ENCODE measurements at places on chromosomes 16 and 17. TPM values are rescaled to one million over a fixed set of nuclear protein-coding genes. Genes with fewer than 3 reads are reported as not detected.
A peak's percentile ranks its signal among the peaks of the same experiment; 100 is the strongest.

- DNase-seq, result no peak
- H3K27me3 ChIP-seq, result no peaks in the 10 kb centered on the region
- no peak overlapping the region for H3K4me3 ChIP-seq
- H3K4me1 ChIP-seq, result no peaks in the 10 kb centered on the region
These were observed 85.0 kb downstream of the GRIN2A start for GRCh38 chr16:10097271-10097670.

- H3K27ac ChIP-seq, result no peak overlapping the region
- H3K27me3 ChIP-seq, result no peaks in the 10 kb centered on the region
- H3K4me1 ChIP-seq, result no peaks in the 10 kb centered on the region
- DNase-seq, result no peak
- H3K4me3 ChIP-seq, result no peak overlapping the region
- H3K36me3 ChIP-seq, result no peaks in the 10 kb centered on the region
These were observed 98.6 kb downstream of the USP22 start for GRCh38 chr17:20944014-20944865.

DNA sequence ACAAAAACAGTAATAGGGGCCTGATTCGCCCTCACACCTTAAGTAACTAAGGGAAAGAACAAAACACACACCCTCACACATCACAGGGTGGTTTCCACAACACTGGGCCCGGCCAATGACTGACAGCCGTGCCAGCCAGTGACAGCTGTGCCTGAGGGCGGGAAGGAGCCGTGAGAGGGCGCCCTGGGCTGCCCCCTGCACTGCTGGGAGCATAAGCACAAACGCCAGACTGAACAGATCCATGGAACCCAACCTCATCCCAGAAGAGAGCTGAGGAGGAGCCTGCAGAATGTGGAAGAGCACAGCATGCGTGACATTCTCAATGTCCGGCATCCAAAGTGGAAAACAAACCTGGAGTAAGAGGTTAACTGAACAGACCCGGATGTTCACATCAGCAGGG, 16.0 kb downstream of the CSNK1D start:
- H3K27ac ChIP-seq, result peak overlapping the region; percentile 21
- no peak overlapping the region for H3K4me3 ChIP-seq
- H3K36me3 ChIP-seq, result peaks cover 74% of the 10 kb centered on the region
- H3K4me1 ChIP-seq, result peaks cover 10% of the 10 kb centered on the region

DNA sequence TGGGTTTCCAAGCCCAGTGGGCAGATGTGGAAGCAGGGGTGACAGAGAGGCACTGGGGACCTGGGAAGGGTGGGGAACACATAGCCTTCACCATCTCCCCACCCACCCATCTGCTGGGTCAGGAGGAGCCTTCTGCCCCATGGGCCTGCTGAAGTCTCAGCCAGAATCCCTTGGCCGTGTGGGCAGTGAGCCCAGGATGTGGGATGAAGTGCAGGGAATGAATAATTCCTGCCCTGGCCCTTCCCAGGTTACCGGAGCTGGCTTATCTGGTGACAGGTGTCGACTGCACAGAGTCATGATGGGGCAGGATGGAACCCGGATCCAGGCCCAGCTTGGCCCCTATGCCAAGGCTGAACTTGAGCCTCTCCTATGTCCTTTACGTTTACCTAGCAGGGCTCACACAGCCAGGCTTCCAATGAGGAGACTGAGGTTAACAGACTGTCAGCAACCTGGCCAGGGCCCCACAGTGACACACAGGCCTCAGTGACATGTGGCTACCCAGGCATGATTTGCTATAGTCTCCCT, 17.5 kb downstream of the ATP2A3 start:
- no peaks in the 10 kb centered on the region for H3K27me3 ChIP-seq
- peaks cover 77% of the 10 kb centered on the region for H3K36me3 ChIP-seq
- H3K4me3 ChIP-seq, result no peak overlapping the region
- H3K27ac ChIP-seq, result no peak overlapping the region
- no peaks in the 10 kb centered on the region for H3K4me1 ChIP-seq

DNA sequence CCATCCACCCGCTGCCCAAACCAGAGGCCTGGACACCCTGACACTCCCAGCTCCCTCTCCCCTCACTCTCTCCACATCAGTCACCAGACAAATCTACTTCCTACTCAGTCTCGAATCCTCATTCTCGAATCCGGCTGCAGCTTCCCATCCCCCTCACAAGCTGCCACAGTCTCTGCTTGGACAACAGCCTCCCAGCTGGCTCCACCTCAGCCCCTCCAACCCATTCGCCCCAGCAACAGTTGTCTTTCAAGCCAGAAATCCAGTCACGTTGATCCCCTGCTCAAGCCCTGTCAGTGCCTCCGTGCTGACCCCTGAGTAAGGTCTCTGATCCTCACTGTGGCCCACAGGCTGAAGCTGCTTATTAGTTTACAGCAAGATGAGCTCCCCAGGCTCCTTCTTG, 44.2 kb upstream of the MTSS2 start:
- DNase-seq, result no peak
- no peak overlapping the region for H3K27ac ChIP-seq
- H3K4me3 ChIP-seq, result no peak overlapping the region
- peaks cover 27% of the 10 kb centered on the region for H3K36me3 ChIP-seq
- H3K27me3 ChIP-seq, result no peaks in the 10 kb centered on the region
- H3K4me1 ChIP-seq, result no peaks in the 10 kb centered on the region

KCNJ18 gene
- not detected for polyA plus RNA-seq

KRTAP9-6 gene
- polyA plus RNA-seq, result not detected

KRTAP4-1 gene
- polyA plus RNA-seq, result not detected

NTN1 gene
- not detected for polyA plus RNA-seq

GRCh38 chr17:73379826-73380225, 68.0 kb upstream of the CDC42EP4 start:
- DNase-seq, result no peak
- H3K36me3 ChIP-seq, result no peaks in the 10 kb centered on the region
- no peaks in the 10 kb centered on the region for H3K27me3 ChIP-seq
- no peaks in the 10 kb centered on the region for H3K4me1 ChIP-seq

CDH15 gene
- not detected for polyA plus RNA-seq

DNA sequence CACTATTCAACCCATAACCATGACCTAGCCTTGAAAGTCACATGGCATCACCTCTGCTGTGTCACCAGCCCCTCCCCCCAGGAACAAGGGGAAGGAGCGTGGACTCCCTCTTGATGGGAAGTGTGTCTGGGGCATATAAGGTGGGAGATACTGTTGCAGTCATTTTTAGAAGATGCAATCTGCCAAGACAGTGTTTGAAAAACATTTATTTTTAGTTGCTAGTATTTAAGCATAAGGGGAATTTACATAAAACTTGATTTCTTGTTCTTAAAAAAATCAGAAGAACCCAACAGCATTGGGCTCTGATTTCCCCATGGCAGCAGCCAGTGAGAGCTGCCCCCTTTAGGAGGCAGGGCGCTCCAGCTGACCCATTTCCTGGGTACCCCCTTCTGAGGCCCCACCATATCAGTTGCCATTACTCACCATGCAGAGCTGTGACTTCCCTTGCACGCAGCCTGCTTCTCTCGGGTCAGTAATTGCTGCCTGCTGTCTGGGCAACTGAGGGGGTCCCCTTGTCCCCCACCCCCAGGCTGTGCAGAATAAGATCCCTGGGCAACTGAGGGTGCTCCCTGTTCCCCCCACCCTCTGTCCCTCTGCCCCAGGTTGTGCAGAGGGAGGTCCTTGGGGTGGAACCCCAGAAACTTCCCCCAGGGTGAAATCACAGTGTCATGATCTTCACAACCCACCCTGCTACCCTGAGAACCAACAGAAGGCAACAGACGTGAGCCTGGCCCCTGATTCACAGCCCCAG, 11.8 kb upstream of the CDC42EP4 start:
- no peak overlapping the region for H3K27ac ChIP-seq
- no peak overlapping the region for H3K4me3 ChIP-seq
- no peaks in the 10 kb centered on the region for H3K36me3 ChIP-seq
- no peak for DNase-seq
- no peaks in the 10 kb centered on the region for H3K4me1 ChIP-seq

DNA sequence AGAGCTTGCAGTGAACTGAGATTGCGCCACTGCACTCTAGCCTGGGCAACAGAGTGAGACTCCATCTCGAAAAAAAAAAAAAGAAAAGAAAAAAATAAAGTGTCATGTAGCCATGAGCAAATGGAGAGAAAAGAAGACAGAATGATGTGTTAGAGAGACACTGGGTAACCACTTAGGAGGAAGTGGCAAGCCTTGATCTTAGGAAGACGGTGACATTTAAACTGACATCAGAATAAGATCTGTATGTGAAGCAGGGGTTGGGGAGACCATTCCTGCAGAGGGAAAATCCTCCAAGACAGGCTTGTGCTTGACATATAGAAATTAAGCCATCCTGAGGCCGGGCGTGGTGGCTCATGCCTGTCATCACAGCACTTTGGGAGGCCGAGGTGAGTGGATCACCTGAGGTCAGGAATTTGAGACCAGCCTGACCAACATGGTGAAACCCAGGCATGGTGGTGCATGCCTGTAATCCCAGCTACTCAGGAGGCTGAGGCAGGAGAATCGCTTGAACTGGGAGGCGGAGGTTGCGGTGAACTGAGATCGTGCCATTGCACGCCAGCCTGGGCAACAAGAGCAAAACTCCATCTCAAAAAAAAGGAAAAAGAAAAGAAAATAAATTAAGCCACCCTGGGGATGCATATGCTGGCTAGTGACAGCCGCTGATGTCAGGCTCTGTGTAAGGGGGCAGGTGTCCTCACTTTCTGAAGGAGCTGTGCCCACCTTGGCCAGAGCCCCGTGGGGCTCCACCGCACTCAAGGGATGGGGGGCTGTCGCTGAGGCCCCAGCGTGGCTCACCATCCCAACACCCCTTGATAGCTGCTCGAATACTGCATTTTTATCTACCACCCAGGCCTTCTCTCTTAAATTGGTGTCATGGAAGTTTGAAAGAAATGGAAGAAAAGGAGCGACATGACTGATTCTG, 13.1 kb upstream of the CYB5B start:
- H3K36me3 ChIP-seq, result no peaks in the 10 kb centered on the region
- no peak overlapping the region for H3K27ac ChIP-seq
- no peaks in the 10 kb centered on the region for H3K4me1 ChIP-seq
- no peak for DNase-seq

DNA sequence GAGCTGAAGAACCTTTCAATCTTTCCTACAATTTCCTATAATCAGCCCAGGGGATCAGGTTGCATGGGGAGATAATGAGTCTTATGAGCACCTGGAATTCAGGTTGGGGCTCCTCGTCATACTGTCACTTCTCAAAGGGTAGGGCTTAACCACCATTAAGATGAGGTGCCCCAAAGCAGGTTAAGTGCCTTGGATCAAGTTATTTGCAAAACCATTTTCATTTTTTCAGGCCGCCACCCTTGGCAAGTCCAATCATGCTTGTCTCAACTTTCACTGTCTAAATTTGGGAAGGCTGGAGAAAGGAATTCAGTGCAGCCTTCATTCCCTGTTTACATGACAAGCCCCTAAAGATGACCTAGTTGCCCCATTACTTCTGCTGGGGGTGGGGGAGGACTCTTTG, 44.9 kb upstream of the TANGO6 start:
- DNase-seq, result no peak
- H3K4me3 ChIP-seq, result no peak overlapping the region
- H3K27me3 ChIP-seq, result no peaks in the 10 kb centered on the region
- H3K36me3 ChIP-seq, result no peaks in the 10 kb centered on the region
- no peak overlapping the region for H3K27ac ChIP-seq

- DNase-seq, result no peak
- no peaks in the 10 kb centered on the region for H3K27me3 ChIP-seq
- no peaks in the 10 kb centered on the region for H3K36me3 ChIP-seq
- peaks cover 4% of the 10 kb centered on the region for H3K4me1 ChIP-seq
These were observed 5.1 kb upstream of the C1QTNF8 start for GRCh38 chr16:1101133-1101532.

- H3K36me3 ChIP-seq, result peaks cover 12% of the 10 kb centered on the region
- H3K27me3 ChIP-seq, result no peaks in the 10 kb centered on the region
- H3K27ac ChIP-seq, result peak overlapping the region; percentile 96
- H3K4me1 ChIP-seq, result peaks cover 57% of the 10 kb centered on the region
These were observed 35.1 kb upstream of the IL21R start for GRCh38 chr16:27366687-27367460.

- no peaks in the 10 kb centered on the region for H3K36me3 ChIP-seq
- no peak overlapping the region for H3K4me3 ChIP-seq
- no peaks in the 10 kb centered on the region for H3K27me3 ChIP-seq
- DNase-seq, result no peak
- no peak overlapping the region for H3K27ac ChIP-seq
These were observed 360.0 kb upstream of the CDH5 start for GRCh38 chr16:66006485-66006884.

GRCh38 chr17:48825446-48826381, 5.1 kb upstream of the CALCOCO2 start:
- no peak overlapping the region for H3K27ac ChIP-seq
- no peaks in the 10 kb centered on the region for H3K4me1 ChIP-seq
- no peak for DNase-seq
- H3K27me3 ChIP-seq, result no peaks in the 10 kb centered on the region
- no peak overlapping the region for H3K4me3 ChIP-seq

CCL1 gene
- polyA plus RNA-seq, result not detected

GRCh38 chr17:32487473-32488176, 832 bp downstream of the CDK5R1 start:
- H3K4me3 ChIP-seq, result peak overlapping the region; percentile 42
- peaks cover 56% of the 10 kb centered on the region for H3K4me1 ChIP-seq

C1QTNF8 gene
- not detected for polyA plus RNA-seq

ENPP7 gene
- polyA plus RNA-seq, result not detected

DNA sequence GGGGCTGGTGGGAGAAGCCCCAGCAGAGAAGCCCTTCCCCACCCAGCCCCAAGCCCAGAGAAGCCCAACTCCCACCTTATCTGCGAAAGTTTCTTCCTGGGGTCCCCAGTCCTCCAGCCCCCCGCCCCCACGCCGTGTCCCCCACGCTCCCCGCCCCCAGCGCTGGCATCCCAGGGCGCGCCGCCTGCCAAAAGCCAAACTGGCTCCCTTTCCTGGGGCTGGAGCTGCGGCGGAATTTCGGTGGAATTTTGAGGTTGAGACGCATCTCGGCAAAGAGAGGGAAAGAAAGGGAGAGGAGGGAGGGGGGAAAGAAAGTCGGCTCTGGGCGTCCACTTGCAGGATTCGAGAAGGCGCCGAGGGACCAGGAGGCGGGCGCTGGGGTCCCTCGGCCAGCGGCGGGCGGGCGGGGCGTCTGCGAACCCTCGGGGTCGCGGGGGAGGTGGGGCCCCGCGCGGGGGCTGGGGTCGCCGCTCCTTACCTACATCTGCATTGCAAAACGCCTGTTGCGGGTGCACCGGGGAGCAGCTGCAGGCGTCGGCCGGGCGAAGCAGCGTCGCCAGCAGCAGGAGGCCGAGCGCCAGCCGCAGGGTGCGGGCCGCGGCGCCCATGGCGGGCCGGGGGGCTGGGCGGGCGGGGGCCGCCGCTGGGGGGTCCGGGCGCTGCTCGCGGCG, 571 bp downstream of the TIMP2 start:
- H3K27me3 ChIP-seq, result no peaks in the 10 kb centered on the region
- no peaks in the 10 kb centered on the region for H3K36me3 ChIP-seq
- H3K4me3 ChIP-seq, result no peak overlapping the region
- H3K27ac ChIP-seq, result no peak overlapping the region
- no peak for DNase-seq

- H3K36me3 ChIP-seq, result no peaks in the 10 kb centered on the region
- no peak overlapping the region for H3K4me3 ChIP-seq
- H3K4me1 ChIP-seq, result no peaks in the 10 kb centered on the region
- no peaks in the 10 kb centered on the region for H3K27me3 ChIP-seq
- H3K27ac ChIP-seq, result no peak overlapping the region
These were observed 27.6 kb upstream of the C1QTNF8 start for GRCh38 chr16:1123525-1124230.
